Activated CD4-positive, alpha-beta T cell treated with anti-CD3 and anti-CD28 coated beads, Interleukin-2, amount 50 U/mL, for 24 hours (primary cell): ENCODE measurements at places on chromosomes 1 and 21.

- DNase-seq: no peak
These were observed 28.5 kb downstream of the KCND3 start for GRCh38 chr1:111961016-111961415.

DNA sequence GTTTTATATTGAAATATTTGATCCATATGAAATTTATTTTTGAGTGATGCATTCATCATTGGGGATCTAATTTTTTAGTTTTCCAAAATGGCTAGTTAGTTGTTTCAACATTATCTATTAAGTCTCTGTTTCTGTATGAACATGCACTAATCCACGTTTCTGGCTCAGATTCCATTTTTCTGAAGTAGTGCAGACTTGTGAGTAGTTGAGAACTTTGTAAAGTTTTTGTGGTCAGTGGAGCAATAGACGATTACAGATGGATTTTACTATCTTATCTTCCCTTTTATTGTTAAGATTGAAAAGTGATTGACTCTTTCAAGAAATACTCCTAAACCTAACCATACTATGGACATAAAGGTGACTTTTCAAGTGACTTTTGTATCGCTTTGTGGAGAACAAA, 16.7 kb downstream of the SOAT1 start:
- no peak for DNase-seq

DNA sequence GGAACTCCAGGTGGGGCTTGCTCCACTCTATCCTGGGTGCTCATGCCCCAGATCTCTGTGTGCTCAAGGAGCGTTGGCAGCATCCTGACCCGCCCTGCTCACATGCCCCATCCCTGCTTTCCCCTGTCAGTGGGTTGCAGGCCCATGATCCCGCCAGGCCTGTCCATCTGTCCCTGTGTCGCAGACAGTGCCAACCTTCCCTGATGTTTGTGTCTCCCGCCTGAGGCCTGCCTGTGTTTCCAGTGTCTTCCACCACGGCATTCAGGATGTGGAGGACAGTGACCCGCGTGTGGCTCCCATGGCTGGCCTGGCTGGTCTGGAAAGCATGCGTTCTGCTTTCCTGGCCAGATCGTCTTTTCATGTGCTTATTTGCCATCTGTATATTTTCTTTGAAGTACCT, 82.9 kb downstream of the PCBP3 start:
- DNase-seq: no peak

DNA sequence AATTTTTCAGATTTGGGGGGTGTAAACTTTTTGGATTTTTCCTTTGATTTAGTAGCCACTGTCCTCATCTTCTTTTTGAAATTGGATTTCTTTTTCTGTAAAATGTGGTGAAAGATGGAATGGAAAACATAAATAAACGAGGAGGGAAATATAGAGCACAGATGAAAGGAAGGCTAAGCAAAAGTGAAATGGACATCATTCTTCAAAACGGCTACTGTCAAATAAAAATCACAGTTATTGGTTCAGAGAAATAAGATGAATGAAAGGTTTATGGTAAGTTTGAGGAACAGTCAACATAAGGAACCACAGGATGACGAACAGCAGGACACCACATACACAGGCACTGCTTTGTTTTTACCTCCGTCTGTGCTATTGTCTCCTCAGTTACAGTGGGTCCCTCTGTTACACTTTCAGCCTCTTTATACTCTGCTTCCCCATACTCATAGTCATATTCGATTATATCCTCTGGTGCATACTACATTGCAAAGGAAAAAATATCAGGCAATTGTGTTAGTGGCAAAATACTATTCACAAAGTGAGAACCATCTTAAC, 82.4 kb downstream of the COL11A1 start:
- no peak for DNase-seq

GRCh38 chr21:27149034-27149433, 182.1 kb upstream of the ADAMTS5 start:
- DNase-seq: no peak

DNA sequence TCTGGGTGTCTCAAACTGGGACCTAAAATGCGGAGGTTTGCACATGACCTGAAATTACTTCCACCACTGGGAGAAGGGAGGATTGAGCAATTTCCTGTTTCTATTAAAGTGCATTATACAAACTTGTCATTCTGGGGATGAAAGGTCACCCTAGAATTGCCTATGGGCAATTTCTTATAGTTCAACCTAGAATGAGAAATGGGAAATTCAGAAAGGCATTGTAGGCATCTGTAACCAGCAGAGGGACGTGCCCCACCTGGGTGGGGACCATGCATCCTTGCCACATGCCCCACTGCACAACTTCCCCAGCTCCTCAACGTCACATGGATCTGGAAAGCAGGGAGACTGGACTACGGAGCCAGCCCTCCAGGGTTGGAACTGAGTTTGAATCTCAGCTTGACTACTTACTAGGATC, 47.0 kb downstream of the MRPL39 start:
- DNase-seq: no peak

- DNase-seq: no peak
These were observed 19.0 kb downstream of the CHIA start for GRCh38 chr1:111309690-111310089.

- no peak for DNase-seq
These were observed 19.7 kb downstream of the SLC2A1 start for GRCh38 chr1:42938645-42939615.

- DNase-seq: no peak
These were observed 107.3 kb upstream of the ST6GALNAC5 start for GRCh38 chr1:76759950-76760349.

- no peak for DNase-seq
These were observed 27.5 kb upstream of the TMEM52 start for GRCh38 chr1:1946540-1946939.

GRCh38 chr1:154386643-154387352, 18.3 kb upstream of the IL6R start:
- DNase-seq: peak; percentile 66
